ENCODE measurements at places on chromosomes 5 and 9.

- DNase-seq = no peak
These were observed 364.7 kb downstream of the PRELID2 start for GRCh38 chr5:145470396-145470979.

DNA sequence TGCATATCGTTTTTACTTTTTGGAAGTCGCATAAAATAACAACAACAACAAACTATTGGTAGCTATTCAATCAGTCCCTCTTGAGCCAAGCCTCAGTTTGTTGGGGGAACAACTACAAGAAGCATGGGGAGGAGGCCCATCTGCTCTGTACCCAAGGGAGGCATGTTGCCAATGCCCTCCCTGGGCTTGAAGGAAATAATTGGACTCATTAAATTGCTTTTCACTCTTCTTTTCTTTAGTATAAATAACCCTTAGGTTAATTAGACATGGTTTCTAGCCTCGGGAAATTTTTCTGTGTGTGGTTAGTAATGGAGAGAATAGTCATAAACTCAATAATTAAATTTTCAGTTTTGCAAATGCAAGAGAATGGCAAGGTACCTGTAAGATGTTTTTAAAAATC, 500.7 kb downstream of the TLE4 start:
- DNase-seq = no peak

DNA sequence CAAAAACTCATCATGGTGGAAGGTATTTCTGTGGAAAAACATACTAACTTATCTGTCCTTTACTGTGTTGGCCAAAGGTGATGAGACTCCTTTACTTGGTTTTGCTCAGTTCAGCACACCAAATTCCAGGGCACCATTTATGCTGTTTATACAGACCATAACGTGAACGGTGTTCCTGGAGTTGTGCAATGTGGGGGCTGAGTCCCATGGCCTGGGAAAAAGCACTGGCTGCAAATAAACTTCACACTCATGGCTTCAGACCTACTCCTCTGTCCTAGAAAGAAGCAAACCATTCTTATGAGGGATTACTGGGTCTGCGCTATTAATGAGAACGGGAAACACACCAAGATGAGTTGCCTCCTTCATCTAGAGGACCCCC, 10.4 kb downstream of the FREM1 start:
- no peak for DNase-seq

GRCh38 chr5:65858316-65858715, 68.1 kb upstream of the ERBIN start:
- no peak for DNase-seq

- no peak for DNase-seq
These were observed 294.3 kb downstream of the TAF11L14 start for GRCh38 chr5:17928581-17928981.

GRCh38 chr5:151014680-151015343, 5.6 kb upstream of the GPX3 start:
- DNase-seq = no peak

DNA sequence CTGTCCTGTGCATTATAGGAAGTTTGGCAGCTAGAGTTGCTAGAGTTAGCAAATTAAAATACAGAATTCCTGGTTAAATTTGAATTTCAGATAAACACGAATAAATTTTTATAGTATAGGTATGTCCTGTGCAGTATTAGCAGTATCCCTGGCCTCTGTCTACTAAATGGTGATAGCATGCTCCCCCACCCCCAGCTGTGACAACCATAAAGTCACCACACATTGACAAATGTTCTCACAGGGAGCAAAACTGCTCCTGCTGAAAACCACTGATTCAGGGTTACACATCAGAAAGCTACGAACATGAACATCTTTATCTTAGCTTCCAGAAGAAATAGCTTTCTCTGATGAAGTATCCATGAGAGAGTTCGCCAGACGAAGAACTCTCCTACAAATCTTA, 91.8 kb upstream of the CCDC112 start:
- no peak for DNase-seq

- no peak for DNase-seq
These were observed 51.3 kb downstream of the TMEM167A start for GRCh38 chr5:83025690-83026478.

DNA sequence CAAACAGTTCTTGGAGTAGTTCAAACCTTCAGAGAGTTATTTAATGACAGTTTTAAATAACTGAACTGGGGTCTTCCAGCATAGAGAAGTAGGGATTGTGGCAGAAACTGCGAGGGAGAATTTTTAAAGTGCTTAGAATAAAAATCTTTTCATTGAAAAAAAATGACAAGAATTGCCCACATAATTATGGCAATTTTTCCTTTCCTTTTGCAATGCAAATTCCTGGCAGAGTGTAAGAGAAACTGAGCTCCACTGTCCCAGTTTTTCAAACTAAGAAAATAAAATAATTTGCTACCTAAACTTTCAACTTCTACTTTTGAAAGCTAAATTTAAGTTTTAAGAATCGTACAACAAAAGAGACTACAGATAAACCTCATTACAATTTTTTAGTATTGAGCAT, 2.3 kb upstream of the PTGER4 start:
- DNase-seq = no peak

- no peak for DNase-seq
These were observed 211.3 kb upstream of the IRX4 start for GRCh38 chr5:2093859-2094615.

DNA sequence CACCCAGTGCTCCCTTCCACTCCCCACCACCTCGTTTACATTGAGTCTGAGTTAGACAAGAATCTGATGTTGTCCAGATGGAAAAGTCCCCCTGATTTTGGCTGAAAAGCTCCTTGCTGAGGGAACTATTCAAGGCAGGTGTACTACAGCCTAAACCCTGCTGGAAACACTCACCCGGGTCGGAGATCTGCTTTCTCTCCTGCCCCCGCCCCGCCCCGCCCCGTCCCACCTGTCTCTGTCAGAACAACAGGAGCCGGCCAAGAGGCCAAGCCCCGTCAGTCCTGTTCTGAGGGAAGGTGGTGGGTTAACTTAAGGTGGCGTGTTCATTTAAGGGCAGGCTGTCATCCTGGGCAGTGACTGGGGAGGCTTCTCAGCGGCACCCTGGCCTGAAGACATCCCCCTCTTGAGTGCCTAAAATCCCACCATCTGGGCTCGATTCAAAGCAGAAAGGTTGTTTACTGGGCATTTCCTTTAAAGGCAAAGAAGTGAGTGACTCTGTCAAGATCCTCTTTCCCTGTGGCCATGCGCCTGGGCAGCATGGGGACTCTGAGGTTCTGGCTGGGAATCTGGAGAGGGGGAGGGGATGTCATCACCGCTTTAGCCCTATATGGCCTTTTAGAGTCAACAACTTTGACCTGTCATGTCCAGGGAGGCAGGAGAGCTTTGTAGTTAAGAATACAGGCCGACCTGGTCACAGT, 71.1 kb upstream of the NEURL1B start:
- no peak for DNase-seq

GRCh38 chr9:113536483-113537228, 73.1 kb downstream of the RGS3 start:
- DNase-seq = no peak
